ENCODE measurements at places on chromosomes 2 and 18. TPM values are rescaled to one million over a fixed set of nuclear protein-coding genes. Genes with fewer than 3 reads are reported as not detected.

- no peaks in the 10 kb centered on the region for H3K36me3 ChIP-seq
- no peaks in the 10 kb centered on the region for H3K27me3 ChIP-seq
- H3K27ac ChIP-seq: no peak overlapping the region
- H3K4me1 ChIP-seq: peaks cover 3% of the 10 kb centered on the region
Measured at GRCh38 chr2:212939777-212940531, 211.5 kb downstream of the IKZF2 start.

DNA sequence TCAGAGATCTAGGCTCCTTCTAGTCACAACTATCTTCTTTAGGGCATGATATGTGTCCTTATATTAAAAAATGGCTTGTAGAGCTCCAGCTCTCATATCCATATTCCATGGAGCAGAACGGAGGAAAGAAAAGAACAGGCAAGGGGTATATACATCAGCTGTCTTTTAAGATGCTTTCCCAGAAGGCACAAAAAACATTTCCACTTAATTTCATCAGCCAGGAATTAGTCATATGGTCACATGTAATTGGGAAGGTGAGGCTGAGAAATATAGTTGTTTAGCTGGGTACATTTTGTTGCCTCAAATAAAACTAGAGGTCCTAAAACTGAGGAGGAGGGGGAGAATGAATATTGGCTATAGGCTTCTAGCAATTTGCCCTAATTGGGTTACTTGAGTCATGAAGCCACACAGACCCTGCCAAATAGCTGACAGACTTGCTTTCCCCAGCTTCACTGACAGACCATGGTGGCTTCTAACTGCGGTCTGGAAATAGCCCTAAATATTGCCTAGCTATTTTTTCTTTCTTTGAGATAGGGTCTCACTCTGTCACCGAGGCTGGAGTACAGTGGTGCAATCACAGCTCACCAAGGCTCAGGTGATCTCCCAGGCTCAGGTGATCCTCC lies 20.0 kb downstream of the MAIP1 start:
- no peak overlapping the region for H3K27ac ChIP-seq
- H3K4me3 ChIP-seq: no peak overlapping the region
- peaks cover 11% of the 10 kb centered on the region for H3K4me1 ChIP-seq
- H3K36me3 ChIP-seq: no peaks in the 10 kb centered on the region

GRCh38 chr2:27830656-27831055 lies 59.1 kb downstream of the MRPL33 start:
- H3K36me3 ChIP-seq: no peaks in the 10 kb centered on the region
- H3K27me3 ChIP-seq: no peaks in the 10 kb centered on the region
- H3K4me1 ChIP-seq: no peaks in the 10 kb centered on the region
- H3K4me3 ChIP-seq: no peak overlapping the region

DNA sequence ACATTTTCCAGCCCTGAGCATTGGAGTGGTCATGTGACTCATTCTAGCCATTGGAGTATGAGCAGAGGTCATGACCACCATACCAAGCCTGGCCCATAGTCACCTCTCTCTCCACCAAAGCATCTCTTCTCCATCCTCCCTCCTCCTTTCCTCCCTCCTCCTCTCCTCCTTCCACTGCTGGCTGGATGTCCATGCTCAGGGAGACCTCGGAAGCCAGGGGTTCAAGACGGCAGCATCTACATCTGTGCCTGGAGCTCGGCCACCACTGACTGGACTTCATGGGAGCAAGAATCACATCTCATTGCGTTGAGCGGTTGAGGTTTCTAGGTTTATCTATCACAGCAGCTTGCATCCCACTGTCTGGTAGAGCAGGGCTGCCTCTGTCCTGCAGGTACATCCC lies 252.4 kb downstream of the NDUFA10 start:
- no peak for DNase-seq
- no peaks in the 10 kb centered on the region for H3K4me1 ChIP-seq
- H3K27ac ChIP-seq: no peak overlapping the region
- H3K27me3 ChIP-seq: no peaks in the 10 kb centered on the region

The MAPK4 gene
- 9.0 TPM for total RNA-seq

The SLC4A3 gene
- total RNA-seq: 4.9 TPM
